Uterine smooth muscle cell (primary cell): ENCODE measurements at places on chromosomes 6 and 20. TPM values are rescaled to one million over a fixed set of nuclear protein-coding genes. Genes with fewer than 3 reads are reported as not detected.

TAF4 gene
- total RNA-seq: 4.4 and 4.6 TPM in 2 replicates

GMDS gene
- total RNA-seq: 7.0 and 11.8 TPM in 2 replicates

HDDC2 gene
- total RNA-seq: 59.5 and 80.9 TPM in 2 replicates

APCDD1L gene
- 1.5 and 11.0 TPM in 2 replicates for total RNA-seq

GDAP1L1 gene
- not detected in 2 replicates for total RNA-seq

PRSS35 gene
- 3.2 and 3.5 TPM in 2 replicates for total RNA-seq

HLA-DOA gene
- total RNA-seq: not detected in 2 replicates
